NCI-H1694 treated with DMSO at 0.1 percent for 48 hours (cell line): ENCODE measurements at places on chromosomes 3 and 15.

DNA sequence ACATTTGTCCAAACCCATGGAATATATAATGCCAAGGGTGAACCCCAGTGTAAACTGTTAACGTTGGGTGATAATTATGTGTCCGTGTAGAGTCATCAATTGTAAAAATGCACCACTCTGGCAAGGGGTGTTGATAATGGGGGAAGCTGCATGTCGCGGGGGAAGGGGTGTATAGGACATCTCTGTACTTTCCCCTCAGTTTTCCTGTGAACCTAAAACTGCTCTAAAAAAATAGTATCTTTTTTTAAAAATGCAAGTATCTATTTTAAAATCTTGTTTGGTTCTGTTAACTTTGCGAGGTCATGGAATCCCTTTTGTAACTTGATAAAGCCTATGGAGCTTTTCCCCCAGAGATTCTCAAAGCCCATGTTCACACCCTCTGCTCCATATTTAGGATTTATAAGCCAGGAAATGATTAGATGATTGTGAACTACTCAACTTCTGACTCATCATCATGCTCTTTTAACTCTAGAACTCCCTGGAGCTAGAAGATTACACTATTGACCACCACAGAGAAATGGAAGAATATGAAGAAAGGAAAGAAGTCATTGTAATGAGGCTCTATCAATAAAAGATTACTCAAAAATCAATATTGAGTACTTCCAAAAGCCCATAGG lies 56.1 kb upstream of the C3orf49 start:
- DNase-seq, result no peak

DNA sequence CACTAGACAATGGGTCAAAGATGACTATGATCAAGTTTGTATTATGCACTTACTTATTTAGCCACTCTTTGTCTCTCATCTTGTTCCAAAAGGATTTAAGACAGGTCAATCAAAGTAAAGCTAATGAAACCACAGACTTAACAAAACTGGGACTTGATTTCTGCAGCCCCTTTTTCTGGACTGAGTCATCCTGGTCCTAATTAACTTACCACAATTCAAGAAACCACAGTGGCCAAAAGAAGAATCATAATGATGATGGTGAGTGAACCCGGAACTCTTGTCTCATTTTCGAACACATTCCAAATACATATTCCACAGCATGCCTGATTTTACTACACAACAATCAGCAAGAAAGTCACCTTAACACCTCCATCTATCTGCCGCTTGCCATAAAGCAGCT lies 1333.0 kb downstream of the ROBO1 start:
- DNase-seq, result no peak

DNA sequence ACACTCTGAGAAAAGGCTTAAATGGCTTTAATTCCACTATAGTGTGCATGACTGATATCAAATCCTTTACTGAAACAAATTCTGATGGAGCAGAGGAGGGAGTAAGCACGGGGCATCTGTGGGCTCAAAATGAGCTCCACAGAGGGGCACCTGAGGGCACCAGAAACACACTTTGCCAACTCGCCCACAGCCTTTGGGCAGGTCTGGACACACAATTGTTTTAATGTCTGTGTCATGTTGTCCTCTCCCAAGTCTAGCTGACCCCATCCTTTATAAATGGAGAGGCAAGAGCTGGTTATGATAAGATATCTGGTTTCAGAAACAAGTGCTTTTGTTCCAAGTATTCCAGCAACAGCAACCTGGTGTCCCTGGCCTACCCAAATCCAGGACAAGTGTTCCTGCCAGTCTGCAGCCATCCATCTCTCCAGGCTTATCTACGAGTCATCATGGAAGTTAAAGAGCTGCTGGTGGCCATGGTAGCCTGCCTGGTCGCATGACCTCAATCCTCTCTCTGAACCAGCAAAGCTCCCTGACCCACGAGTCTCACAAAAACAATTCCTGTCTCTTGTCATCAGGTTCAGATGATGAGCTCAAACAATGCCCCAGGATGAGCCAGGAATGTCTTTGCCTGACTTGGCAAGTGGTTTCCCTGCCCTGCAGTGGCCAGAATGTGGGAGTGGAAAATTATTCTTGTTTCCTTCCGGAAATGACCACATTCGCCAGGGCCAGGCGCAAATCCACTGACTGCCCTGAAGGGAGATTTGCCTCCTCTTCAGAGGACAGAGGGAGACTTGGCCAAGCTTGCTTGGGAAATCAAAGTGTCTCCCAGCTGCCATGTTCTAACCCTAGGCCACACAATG lies 64.4 kb upstream of the TPM1 start:
- DNase-seq, result no peak

GRCh38 chr15:93331545-93332167 lies 242.6 kb upstream of the RGMA start:
- DNase-seq, result peak; percentile 1

DNA sequence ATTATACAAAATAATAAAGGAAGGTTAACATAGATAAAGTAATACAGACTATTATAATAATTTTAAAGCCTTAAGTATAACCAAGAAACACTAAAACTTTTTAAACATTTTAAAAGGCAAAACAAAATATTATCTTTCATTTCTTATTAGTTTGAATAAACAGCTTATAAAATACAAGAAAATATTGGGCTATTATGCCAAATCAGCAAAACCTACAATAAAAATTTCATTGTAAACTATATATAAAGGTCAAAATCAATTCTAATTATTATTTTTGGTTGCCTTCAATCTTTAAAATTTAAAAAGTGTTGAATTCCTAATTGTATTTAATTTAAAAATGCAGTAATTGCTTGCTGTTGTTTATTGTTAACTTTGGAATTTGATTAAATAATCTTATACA lies 430.0 kb downstream of the ROBO1 start:
- no peak for DNase-seq

- DNase-seq, result no peak
Measured at GRCh38 chr15:72482275-72482674, 8.1 kb downstream of the ARIH1 start.

DNA sequence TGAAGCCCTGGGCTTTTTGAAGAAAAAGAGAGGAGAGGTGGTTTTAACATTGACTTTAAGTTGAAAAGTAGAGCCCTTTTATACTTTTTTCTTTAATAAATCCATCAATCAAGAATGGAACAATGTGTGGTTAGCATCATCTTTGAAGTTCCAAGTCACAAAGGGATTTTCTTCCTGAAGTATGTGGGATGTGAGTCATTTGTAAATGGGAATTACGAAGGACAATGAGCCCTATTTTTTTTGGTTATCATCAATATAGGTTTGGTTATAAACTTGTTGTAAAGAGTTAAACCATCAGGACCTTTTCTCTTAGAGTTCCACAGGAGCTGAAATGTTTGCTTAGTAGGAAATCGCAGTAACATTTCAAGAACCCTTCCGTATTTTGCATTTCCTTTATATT lies 38.3 kb downstream of the PIK3CA start:
- no peak for DNase-seq

DNA sequence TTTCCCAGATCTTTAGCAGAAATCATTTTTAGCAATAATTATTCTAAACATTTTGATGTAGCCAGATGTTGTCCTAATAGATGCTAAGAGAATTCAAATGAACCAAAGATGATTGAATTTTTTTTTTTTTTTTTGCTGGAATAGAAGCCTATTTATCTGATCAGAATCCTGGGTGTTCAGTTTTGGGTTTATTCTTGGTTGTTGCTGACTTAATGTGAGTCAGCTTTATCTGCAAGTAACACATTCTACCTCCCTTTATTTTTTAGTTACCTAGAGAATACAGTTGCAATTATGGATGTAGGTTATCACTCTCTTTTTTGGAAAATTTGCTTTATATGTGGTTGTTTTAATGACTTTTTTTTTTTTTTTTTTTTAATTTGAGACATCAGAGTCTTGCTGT lies 6.4 kb downstream of the CEP97 start:
- DNase-seq, result no peak

- DNase-seq, result no peak
Measured at GRCh38 chr3:185175370-185175987, 22.6 kb upstream of the C3orf70 start.

- DNase-seq, result no peak
Measured at GRCh38 chr3:6770397-6770690, 90.6 kb upstream of the GRM7 start.

DNA sequence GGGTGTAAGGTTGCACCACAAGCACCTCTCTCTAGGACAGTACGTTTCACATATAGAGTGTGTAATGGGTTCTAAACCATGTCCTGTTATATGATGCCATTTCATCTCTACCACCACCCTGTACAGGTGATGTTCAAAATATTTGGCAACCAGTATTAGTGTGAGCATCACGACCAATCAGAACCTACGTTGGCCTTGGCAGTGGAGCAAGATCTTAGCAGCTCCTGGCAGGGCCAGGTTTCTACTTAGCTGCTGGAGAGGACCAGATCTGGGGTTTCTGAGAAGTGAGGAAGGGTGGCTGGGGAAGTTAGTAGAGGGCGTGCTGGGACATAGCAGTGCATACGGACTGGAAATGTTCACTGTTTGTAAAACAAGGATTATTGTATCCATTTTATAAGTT lies 23.1 kb upstream of the MITF start:
- no peak for DNase-seq

DNA sequence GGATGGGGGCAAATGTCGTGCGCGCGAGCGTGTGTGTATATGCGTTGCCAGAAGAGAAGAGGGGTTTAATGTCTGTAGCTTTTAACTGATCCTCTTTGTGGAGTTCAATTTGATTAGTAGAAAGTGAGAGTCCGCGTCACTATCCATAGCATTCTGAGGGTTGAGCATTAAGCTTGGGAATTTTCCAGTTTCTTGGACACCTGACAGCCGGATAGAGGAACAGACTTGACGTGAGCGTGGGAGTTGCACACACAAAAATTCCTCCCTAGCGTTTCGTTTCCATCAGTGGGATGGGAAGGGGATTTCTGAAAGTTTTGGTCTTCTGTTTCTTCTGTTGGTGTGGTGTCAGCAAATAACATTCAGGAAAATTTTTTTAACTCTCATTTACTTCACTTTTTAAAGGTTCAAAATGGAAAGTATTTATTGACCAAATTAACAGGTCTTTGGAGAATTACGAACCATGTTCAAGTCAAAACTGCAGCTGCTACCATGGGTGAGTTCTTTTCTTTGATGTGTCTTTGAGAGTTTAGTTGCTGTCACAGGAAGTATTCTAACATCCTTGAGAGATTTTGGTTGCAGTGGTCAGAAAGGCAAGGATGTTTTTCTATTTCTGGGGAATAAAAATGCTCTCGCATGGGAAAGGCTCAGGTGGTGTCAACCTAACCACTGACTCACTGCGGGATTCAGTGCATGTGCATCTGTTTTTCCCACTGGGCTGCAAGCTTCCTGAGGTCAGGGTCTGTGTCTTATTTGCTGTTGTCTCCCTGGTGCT lies 841 bp downstream of the POGLUT1 start:
- no peak for DNase-seq

- peak; percentile 64 for DNase-seq
Measured at GRCh38 chr15:72231833-72232478, 966 bp upstream of the PKM start.

GRCh38 chr15:83248151-83249029 lies 36.1 kb downstream of the BNC1 start:
- peak; percentile 53 for DNase-seq

GRCh38 chr15:71366926-71367325 lies 251.7 kb downstream of the THSD4 start:
- DNase-seq, result no peak

- no peak for DNase-seq
Measured at GRCh38 chr3:4512895-4513616, 19.9 kb downstream of the ITPR1 start.

DNA sequence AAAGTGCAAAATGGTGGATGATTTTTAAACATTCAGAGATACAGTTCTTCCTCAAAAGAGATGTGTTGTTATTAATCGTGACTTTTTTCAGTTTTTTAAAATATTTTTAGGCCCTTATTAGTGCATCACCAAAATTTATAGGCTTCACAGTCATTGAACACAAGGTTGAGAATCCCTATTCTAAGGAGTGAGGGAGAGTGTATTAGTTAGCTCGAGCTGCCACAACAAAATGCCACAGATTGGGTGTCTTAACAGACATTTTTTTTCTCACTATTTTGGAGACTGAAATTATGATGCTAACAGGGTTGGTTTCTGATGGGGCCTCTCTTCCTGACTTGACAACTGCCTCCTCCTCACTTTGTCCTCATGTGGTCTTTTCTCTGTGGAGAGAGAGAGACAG lies 145.9 kb upstream of the TPRG1 start:
- DNase-seq, result no peak

- no peak for DNase-seq
Measured at GRCh38 chr3:195896361-195897080, 11.8 kb downstream of the TNK2 start.

DNA sequence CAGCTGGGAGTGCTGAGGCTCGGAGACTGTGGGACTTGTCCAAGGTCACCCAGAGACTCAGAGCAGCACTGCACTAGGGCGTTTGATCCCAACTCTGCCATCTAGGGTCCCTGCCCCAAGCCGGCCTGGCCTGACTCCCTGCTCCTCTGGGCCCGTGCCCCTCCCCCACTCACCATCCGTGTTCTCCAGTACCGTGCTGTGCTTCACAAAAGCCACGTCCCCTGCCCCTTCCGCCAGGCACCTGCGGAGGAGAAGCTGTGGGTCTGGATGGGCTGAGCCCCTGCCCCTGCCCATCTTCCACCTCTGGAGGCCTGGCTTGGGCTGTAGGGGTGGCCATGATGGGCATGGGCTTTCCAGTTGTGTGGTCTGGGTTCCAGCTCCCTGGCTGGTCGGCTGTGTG lies 8.4 kb downstream of the MELTF start:
- DNase-seq, result no peak

DNA sequence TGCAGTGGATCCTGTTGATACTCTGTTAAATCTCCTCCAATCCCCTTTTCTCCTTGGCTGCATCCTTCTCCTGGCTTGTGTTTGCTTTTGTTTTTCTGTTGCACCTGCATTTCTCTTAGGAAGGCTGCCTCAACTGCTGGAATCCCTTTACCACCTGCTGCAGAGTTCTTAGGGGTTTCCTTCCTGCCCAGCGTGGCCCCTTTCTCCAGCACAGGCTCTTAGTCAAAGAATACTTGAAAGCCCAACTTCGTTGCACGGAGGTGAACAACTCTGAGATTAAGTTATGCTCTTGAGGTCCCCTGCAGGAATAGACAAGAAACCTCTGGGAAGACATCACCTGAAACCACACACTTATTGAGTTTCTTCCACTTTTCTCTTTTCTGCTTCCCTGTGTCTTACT lies 121.6 kb upstream of the GRM7 start:
- DNase-seq, result no peak

- no peak for DNase-seq
Measured at GRCh38 chr3:70999730-71000129, 583.8 kb downstream of the FOXP1 start.

GRCh38 chr3:117304681-117305080 lies 595.1 kb downstream of the TUSC7 start:
- DNase-seq, result no peak
